ENCODE measurements at places on chromosomes 5 and 9.

DNA sequence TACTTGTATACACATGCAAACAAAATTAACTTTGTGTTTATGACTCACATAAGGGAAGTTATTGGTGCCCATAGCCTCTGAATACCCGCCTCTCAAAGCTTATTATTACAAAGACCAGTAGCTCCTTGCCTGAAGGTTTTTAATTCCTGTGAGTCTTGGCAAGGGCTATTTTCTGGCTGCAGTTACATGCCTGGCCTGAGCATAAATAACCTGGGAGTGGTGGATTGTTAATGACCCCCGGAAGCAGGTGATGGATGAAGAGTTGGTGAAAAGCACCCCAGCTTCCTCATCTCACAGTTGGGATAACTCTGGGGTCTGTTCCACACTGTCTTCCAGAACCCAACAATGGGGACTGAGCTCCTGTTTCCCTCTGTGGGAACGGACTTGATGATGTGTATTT lies 594.5 kb downstream of the PDE4D start:
- DNase-seq: no peak

DNA sequence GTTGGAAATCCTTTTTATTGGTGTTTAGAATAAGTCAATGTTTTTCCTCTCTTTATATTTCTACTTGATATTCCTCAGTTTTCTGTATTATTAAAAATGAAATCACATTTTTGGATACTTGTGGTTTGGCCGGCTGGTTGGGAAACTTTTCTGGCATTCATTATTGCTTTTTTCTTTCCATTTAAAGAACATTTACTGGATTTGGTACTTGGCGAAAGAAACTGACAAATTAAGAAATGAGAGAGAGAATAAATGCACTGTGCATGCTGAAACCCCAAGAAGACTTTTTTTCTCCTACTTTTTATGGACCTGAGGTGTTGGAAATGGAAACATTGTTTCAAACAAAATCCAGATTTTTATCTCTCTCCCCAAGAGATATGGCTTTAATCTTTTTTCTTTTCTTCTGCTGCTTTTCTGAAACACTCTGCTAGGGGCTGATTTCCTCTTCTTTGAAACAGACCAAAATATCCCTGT lies 128.4 kb downstream of the SNX18 start:
- DNase-seq: no peak

DNA sequence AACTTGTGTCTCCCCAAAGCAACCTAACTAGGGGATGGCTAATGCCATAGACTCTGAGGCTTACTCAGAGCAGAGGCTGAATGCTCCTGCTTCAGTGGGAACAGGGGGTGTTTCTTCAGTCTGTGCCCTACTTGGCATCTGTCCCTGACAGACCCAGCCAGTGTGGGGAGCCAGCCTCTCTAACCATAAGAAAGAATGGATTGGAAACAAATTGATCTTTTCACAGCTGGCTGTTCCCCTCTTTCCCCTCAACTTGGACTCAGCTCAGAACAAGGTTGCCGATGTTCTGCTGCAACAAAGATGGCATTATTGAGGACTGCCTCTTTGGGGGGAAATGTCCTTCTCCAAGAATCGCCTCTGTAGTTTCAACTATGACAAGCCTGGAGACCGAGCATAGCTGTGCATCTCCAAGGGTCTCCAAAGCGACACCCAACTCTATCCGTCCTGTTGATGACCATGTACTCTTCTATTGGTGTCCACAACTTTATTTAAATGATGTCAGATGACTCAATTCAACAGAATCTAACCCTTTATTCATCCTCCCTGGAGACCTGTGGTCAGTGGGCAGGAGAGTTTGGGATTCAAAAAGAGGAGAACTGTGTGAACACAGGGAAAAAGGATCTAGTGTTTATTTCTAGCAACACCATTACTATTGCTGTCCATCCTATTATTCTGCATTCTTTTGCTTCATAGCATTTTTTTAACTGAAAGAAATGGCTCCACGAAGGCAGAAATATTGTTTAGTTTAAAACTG lies 24.7 kb upstream of the TNC start:
- no peak for DNase-seq

DNA sequence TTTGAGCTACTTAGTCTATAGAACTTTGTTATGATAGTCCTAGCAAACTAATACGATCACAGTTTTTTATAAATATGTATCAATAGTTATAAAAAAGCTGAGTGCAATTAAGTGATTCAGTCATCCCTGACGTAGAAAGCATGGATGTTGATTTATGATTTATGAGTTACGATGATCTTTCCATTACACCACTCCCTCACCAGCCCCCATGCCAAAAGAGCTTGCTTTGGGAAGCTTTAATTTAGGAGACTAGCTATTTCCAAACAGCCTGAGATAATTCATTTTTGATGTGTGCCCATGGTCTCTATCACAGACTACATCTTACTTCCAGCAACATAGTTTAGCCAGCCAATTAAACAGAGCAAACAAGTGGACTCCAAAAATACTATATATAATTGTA lies 256.8 kb downstream of the GABRG2 start:
- DNase-seq: no peak

- no peak for DNase-seq
Observed at GRCh38 chr9:121861501-121862180, 210.2 kb downstream of the DAB2IP start.

DNA sequence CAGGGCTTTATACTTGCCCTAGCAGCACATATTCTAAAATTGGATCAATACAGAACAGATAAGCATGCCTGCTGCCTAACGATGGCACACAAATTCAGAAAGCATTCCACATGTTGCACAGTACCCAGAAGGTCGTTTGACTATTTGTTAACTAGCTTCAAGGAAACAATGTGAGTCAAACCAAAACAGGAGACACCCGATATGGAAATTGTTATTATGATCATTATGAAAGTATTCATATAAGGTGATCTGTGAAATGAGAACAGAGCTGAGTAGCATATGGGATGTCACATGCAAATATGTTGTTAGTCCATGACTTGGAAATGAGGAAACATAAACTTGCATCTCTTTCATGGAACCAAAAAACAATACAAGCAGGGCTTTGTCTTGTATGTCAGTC lies 56.3 kb upstream of the BICD2 start:
- DNase-seq: no peak

DNA sequence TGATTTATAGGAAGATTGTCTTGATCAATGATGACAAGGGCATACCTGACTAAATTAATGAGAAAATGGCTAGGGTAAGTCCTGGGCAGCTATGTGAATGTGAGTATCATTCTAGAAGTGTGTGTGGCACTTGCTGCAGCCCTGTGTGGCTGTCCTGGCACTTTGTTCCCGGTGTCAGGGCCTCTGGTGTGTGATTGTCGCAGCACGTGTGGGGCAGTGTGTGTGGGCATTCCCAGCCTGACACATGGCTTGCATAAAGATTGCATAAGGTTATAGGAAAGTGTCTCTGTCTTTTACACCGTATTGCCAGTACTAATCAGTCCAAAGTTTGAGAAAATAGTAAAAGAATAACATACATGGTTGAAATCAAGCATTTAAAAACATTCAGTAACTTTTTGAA lies 74.4 kb downstream of the TRIO start:
- DNase-seq: no peak

DNA sequence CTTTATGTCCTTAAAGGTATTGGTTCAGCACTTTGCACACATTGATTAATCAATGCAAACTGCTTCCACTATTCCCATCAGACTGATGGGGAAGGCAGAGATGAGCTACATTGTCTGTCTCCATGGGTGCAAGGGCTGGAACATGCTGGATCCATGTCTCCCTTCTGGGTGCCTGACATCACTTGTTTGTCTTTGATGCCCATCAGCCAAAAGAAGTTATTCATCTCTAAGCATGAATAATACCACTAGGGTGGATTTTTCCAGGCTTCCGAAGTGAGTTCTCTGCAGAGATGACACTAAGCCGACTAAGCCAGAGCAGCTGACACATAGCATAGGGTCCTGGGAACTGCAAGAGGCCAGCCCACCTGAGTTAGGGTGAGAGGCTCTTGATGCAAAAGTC lies 8.7 kb downstream of the FGF1 start:
- DNase-seq: no peak

DNA sequence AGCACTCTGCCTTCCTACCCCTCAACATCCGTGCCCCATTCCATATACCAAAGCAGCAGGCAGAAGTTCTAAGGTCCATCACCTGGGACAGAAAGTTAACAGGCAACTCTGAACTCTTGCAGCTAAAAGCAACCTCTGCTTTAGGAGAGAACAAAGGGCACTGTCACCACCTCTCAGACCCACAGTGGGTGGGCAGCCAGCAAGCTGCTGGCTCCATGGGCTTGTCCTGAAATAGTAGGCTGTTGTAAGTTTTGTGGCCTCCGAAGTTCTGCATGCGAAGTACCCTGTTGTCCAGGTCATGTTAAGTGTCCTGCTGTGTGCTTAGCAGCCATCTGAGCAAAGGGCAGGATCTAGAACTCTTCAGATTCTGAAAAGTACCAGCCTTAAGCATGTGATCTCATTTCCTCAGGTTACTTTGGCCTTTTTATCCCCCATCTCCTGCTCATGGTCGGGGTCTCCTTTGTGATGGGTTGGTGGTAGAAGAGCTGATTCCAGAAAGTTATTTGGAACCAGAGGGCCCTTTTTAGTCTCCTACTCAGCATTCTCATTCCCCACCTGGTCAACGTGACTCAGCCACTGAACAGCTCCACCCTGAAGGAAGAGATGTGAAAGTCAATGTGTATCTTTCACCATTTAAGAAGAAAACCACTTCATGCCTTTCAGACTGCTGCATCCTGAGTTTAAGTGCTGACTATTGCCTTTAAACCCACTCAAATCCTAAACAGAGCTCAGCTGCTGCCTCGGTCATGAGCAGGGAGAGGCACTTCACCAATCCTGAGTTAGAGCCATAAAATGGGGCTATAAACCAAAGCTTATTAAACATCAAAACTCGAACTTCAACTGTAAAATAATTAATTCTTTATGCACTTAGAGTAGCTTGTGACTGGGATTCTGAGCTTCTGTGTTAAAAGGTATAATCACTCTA lies 121.4 kb downstream of the DPYSL3 start:
- DNase-seq: no peak

GRCh38 chr9:131905144-131905543 lies 165.3 kb upstream of the RAPGEF1 start:
- no peak for DNase-seq

GRCh38 chr9:136886610-136887597 lies 588 bp downstream of the TRAF2 start:
- DNase-seq: peak; percentile 78

- no peak for DNase-seq
Observed at GRCh38 chr5:143001764-143002351, 231.7 kb downstream of the ARHGAP26 start.

- DNase-seq: no peak
Observed at GRCh38 chr9:129290606-129291005, 112.5 kb upstream of the IER5L start.

- DNase-seq: no peak
Observed at GRCh38 chr5:14408969-14409586, 172.5 kb upstream of the OTULINL start.

- no peak for DNase-seq
Observed at GRCh38 chr9:116464987-116465571, 222.0 kb upstream of the TRIM32 start.

DNA sequence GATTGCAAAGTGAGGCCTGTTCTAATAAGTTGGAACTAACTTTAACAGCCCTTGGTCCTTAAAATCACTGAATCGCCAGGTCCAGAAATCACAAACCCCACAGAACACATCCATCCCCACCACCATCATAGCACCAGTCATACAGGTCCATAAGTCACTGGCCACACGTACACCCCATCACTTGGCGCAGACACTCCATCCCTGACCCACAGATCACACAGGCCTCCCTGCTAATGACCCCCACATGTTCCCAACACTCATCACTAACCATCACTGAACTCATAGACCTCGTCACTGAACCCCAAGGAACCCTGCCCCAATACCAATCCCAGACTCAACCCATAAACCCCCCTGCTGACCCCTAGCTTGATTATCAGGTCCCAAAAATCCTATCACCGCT lies 41.2 kb upstream of the ZNF300 start:
- DNase-seq: no peak

- DNase-seq: no peak
Observed at GRCh38 chr9:35518225-35518821, 28.4 kb downstream of the RUSC2 start.

- no peak for DNase-seq
Observed at GRCh38 chr9:128109050-128109709, 18.3 kb downstream of the PTGES2 start.

DNA sequence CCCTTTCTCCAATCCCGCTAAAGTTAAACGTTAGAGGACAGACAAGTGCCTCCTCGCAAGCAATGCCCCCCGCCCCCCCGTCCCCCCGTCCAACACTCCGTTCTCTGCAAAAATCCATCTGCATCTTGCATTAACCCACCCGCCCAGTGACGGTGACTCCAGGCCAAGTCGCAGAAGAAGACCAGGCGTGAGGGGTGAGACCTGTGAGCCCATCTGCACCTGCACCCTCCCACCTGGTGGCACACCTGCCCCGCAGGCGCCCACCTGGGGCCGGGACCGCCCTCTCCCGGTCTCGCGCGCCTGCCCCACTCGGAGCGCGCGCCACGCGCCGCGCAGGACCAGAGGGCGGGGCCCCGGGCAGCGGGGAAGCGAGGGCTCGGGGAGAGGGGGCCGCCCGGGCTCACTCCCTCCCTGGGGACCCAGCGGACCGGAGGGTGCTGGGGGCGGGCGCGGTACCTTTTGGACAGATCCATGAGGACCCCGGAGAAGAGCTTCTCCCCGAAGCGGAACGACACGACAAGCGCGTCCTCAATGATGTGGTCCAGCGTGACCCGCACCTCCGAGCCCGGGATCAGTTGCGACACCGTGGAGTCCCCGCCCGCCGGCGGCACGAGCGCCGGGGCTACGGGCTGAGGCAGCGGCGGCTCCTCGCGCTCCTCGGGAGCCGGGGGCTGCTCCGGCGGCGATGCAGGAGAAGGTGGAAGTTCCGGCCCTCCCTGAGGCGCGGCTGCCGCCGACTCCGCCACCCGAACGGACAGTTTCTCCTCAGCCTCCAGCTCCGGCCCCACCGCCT lies 705 bp downstream of the PWWP2A start:
- DNase-seq: peak; percentile 40

DNA sequence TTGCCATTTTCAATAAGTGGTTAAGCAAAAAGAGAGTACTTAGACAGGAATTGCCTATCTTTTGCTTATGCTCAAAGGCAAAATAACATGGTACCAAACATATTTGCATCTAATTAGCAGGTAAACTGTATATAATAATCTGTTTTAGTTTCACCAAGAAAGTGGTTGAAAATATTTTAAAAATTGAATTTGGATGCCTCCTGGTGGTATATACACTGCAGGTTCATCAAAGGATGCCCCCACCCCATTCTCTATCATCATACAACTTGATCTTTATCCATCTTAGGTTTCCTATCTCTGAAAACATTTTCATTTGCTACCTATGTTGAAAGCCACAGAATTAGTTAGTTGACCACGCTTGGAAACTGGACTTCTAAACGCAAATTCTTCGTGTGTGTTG lies 47.0 kb upstream of the MROH2B start:
- DNase-seq: no peak

- no peak for DNase-seq
Observed at GRCh38 chr9:30301271-30301963, 2083.0 kb upstream of the ACO1 start.

All from effector CD8-positive, alpha-beta T cell (primary cell).